Adipocyte (in vitro differentiated cells): ENCODE measurements at places on chromosomes 2 and 18.

GRCh38 chr2:235870515-235870914 lies 297.7 kb downstream of the GBX2 start:
- no peak for DNase-seq

- DNase-seq, result no peak
These were observed 334.0 kb downstream of the SOCS6 start for GRCh38 chr18:70622622-70623419.

GRCh38 chr2:148130581-148130980 lies 109.7 kb downstream of the MBD5 start:
- DNase-seq, result peak; percentile 41

- no peak for DNase-seq
These were observed 24.2 kb downstream of the RPL31 start for GRCh38 chr2:101026253-101026701.

- no peak for DNase-seq
These were observed 120.6 kb downstream of the PRKCE start for GRCh38 chr2:45772038-45772437.

DNA sequence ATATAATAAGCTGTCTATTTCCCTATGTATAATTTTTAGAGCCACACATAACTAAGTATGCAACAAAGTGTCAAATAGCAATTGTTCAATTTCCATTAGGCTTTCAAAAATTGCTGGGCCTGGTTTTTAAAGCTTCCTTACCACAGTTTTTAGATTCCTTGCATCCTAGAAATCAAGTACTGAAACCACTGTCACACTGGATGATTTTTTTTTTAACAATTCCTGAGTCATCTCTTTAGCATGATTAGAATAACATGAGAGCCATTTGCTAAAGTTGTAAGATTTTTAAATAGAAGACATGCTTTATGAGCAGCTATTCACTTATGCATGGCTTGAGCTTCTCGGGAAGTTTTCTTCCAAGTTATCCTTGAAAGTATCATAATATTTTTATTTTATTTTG lies 319.5 kb upstream of the NXPH2 start:
- DNase-seq, result peak; percentile 2

DNA sequence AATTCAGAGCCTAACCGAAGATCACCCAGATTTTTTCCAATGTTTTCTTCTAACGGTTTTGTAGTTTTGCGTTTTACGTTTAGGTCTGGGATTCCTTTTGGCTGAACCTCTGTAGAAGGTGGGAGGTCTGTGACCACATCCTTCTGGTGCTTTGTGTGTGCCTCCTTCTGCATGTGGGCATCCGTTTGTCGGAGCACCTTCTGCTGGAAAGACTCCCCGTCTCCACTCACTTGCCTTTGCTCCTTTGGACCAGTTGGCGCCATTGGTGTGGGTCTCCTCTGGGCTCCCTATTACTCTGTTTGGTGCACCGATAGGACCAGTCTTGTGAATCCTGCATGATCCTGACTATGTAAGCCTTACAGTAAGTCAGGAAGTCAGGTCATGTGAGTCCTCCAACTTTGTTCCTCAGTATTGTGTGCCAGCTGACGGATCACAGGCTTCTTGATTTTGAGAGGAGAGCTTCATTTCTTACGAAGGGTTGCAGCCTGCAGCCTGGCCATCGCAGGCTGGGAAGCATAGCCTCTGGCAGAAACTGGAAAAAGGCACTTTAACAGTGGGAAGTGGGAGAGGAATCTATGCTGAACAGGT lies 13.6 kb downstream of the AQP12A start:
- no peak for DNase-seq

- no peak for DNase-seq
These were observed 28.9 kb upstream of the ELAC1 start for GRCh38 chr18:50938912-50939311.

DNA sequence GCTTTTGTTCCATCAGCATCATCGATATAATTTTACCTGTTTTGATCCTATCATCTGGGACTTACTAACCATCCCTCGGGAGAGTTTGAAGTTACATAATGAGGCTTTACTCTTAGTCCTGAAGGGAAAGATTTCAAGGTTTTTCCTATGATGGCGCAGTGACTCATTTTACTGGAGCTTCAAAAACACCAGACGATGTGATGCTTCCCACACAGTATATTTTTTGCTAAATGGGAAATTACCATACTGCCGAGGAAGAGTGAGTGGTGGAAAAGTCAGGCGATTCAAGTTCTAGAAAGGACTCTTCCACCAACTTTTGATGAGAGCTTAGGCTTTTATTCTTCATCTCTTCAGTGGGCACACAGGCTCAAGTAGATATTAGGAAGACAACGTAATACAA lies 44.6 kb upstream of the GCG start:
- DNase-seq, result peak; percentile 46
